Mesothelial cell of epicardium (in vitro differentiated cells): ENCODE measurements at places on chromosomes 11 and 22. TPM values are rescaled to one million over a fixed set of nuclear protein-coding genes. Genes with fewer than 3 reads are reported as not detected.

- no peak for DNase-seq
Measured at GRCh38 chr11:113549611-113550578, 74.7 kb upstream of the DRD2 start.

DNA sequence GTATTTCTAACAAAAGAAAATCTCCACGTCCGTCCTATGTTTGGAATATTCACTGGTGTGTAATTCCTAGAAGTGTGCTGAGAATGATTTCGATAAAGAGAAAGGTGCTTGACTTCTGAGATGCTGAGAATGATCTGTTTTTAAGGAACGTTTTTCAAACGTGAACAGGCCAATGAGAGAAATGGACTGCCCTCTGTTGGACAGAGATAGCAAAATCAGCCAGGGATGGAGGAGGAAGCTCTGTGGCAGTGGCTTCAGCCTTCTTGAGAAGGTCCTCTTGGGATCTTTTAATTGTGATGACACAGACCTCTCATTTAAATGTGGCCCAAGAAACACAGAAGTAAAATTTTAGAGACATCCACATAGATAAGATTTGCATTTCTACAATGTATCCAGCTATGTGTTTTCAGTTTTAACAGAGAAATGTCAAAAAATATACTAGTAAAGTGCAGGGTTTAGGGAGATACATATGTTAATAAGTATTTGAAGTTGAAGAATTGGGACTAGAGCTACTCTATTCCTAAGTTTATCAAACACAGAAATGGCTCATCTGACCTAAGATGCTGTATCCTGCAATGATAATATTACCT, 84.0 kb upstream of the RCN1 start:
- DNase-seq, result no peak

The KCNJ4 gene
- total RNA-seq, result 2.5 to 2.8 TPM (median 2.6 TPM) in 3 replicates

GRCh38 chr11:81888391-81888790, 845.3 kb downstream of the FAM181B start:
- DNase-seq, result no peak

- DNase-seq, result no peak
Measured at GRCh38 chr11:114282488-114282887, 13.7 kb upstream of the NNMT start.

The GLYAT gene
- total RNA-seq, result not detected in 3 replicates

GRCh38 chr11:34443136-34443535, 4.4 kb downstream of the CAT start:
- no peak for DNase-seq

The BDNF gene
- 7.1 to 8.5 TPM (median 7.9 TPM) in 3 replicates for total RNA-seq

The OR8D1 gene
- not detected in 3 replicates for total RNA-seq

- DNase-seq, result no peak
Measured at GRCh38 chr11:133480722-133481121, 51.6 kb downstream of the OPCML start.

The TAGLN gene
- total RNA-seq, result 192 to 206 TPM (median 197 TPM) in 3 replicates

The TMEM123 gene
- 131 to 144 TPM (median 137 TPM) in 3 replicates for total RNA-seq

GRCh38 chr11:16418428-16419097, 62.2 kb upstream of the SOX6 start:
- DNase-seq, result no peak

The TBX10 gene
- not detected in 3 replicates for total RNA-seq

GRCh38 chr11:62306227-62306626, 7.4 kb upstream of the SCGB1D4 start:
- no peak for DNase-seq

GRCh38 chr11:92180664-92181251, 43.9 kb upstream of the FAT3 start:
- no peak for DNase-seq

DNA sequence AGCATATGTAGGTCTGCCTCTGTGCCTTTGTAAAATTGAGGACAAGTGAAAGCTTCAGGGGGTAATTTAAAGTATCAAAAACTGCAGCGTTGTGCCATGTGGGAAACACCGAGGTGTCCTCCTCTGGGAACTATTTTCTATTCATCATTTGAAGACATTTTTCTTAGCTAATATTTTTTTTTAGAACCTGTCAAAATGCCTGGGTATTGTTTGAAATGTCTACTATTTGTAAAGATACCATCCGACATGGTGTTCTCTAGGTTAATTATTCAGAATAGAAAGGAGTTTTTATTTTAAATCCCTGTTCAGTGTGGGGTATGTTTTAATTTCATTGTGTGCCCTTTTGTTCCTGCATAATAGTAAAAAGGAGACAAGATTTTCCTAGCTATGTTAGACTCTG, 490.8 kb downstream of the NELL1 start:
- DNase-seq, result no peak

- no peak for DNase-seq
Measured at GRCh38 chr22:27378311-27378800, 423.2 kb downstream of the MN1 start.

The LIF gene
- 15.4 to 16.9 TPM (median 15.8 TPM) in 3 replicates for total RNA-seq

GRCh38 chr11:132185726-132186592, 815.5 kb downstream of the NTM start:
- no peak for DNase-seq

DNA sequence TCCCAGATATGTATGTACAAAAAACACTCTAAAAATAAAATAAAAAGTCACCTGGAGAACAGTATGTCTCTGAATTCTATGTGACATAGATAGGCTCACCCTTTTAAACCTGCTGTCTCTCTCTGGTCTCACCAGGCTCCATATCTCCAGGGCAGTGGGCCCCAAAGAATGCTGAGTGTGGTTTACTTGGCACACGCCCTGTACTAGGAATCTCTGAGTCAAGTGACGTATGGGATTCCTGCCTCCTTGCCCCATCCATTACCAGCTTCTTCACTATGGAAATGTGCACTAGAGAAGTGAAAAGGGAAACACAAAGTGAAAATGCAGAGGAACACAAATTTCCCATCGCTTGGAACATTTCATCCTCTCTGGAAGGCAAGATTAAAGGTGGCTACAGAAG, 722.2 kb upstream of the TENM4 start:
- no peak for DNase-seq
